ENCODE measurements at places on chromosomes 2 and 18.

DNA sequence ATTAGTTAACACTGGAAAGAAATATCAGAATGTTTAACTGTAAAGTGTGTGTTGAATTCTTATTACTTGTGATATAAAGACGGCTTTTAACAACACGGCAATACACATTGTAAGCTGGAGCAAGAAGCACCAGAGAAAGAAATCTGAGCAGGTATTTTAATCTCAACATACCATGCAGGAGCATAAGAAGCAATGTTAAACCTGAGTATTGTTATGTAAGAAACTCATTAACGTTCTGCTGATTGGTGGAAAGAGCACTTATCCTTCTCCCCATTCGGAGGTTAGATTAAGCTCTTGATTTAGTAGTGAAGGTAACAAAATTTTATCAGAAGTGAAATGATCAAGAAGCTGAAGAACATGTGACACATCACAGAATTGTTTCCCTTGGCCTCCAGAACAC is 107.4 kb downstream of the EPC2 start:
- DNase-seq, result no peak

GRCh38 chr2:33494155-33494779 is 17.8 kb downstream of the RASGRP3 start:
- no peak for DNase-seq

DNA sequence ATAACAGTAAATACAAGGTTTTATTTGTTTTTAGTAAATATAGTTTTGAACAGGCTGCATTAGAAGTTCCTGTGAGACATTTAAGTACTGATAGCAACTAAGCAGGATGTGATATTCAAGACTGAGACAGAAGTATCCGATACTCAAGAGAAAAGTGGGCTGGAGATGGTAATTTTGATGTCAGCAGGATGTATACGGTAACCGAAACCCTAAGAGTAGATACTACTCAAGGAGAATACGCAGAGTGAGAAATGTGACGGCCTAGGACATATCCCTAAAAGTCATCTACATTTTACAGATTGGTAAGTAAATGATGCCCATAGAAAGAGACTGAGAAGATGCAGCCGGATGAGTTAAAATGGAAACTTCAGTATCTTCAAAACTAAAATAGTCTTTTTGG is 115.4 kb downstream of the GORASP2 start:
- no peak for DNase-seq

- no peak for DNase-seq
Observed at GRCh38 chr2:241129086-241129871, 20.0 kb downstream of the PASK start.

GRCh38 chr2:65901756-65902155 is 469.4 kb upstream of the SPRED2 start:
- DNase-seq, result no peak

DNA sequence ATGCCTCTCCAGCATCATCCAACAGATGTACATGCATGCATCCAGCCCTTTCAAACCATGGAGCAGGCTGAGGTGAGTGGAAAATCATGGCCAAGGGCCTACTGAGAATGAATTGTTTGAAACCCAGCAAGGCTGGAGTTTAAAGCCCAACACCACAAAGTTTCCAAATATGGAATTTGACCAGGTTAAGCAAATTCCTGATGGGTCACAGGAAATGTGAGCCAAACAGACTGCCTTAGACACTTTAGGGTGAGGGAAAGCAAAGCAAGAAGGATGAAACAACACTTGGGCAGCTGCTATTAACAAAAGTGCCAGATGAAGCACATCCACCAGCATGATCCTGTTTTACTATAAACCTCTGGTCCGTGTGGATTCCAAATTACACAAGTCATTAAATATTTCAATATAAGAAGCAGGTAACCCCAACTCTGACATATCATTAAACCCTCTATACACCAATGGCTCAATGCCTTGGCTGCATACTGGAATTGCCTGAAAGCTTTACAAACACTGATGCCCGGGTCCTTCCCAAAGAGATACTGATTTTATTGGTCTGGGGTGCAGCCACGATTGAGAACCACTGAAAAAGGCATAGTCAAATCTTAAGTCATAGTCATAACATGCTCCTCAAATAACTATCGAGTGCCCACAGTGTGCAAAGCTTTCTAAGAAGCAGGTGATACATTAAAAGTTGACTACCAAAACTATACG is 9.1 kb downstream of the KLF7 start:
- no peak for DNase-seq

DNA sequence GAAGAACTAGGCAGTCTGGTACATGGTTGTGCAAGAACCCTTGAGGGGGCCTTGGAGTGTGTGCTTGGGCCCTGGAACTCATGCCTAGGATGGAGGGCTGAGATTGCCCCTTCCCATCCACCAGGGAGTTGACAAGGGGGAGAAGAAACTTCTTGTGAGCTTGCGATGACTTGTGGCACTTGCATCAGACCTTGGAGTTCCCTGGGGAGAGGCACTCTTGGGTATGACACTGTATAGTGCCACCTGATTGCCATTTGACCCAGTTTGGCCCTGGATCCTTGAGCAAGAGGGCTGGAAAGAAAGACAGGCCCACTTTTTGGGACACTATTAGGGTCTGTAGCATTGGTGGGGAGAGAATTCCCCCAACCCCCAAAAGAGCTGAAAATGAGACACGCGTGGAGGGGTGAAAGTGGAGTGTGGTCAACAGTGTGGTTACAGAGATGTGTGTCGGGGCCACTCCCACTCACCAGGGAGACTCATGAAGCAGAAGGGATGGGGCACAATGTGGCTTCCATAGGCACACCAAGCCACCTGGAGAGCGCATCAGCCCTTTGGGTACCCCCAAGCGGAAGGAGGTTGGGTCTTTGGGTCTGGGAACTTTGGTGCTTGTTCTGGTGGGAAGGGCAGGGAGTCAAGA is 101.3 kb downstream of the MSH2 start:
- DNase-seq, result no peak

DNA sequence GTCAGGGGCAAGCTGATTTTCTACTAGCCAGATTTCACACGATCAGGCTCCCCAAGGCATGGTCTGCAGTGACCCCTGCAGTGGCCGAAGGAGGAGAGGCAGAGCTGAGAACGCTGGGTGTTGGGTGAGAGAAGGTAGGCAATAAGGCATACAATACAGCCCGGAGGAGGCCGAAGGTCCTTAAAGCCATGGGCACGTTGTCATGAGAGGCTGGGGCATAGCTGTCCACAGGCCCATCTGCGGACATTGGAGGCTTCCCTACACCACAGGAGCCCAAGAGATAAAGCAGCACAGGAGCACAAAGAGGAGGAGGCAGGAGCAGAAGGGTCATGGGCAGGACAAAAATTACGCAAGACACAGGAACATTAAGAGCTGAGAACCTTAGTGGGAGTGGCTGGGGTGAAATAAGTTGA is 16.7 kb upstream of the BZW1 start:
- no peak for DNase-seq

DNA sequence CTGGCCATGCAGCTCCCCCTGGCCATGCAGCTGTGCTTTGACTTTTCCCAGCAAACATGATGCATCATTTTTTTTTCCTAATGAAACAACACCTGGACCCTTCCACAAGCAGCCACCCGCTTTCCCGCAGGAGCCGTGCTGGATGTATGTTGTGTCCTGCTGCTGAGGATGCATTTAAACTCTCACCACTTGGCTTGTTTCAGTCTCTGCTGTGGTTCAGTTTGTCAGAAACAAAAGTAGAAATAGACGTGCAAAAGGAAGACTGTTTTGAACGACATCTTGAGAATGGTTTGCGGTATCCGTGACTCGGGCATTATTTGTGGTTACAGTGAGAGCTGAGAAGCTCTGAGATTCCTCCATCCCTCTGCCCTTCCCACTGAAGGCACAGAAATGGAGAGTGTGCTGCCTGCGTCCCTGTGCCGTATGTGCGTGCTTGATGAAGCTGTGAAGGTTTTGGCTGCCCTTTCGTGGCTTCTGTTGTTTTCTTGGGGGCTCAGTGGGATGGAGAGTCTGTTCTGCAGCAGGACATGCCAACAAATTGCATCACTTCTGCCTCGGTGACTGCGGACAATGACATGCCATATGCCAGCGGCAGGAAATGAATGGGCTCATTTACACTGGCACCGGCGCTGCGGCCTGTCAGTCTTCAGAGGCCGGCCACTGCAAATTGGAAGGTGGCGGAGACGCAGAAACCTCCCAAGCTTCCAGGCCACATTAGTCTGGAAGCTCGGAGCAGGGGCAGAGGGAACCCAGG is 417.7 kb upstream of the SALL3 start:
- DNase-seq, result no peak

DNA sequence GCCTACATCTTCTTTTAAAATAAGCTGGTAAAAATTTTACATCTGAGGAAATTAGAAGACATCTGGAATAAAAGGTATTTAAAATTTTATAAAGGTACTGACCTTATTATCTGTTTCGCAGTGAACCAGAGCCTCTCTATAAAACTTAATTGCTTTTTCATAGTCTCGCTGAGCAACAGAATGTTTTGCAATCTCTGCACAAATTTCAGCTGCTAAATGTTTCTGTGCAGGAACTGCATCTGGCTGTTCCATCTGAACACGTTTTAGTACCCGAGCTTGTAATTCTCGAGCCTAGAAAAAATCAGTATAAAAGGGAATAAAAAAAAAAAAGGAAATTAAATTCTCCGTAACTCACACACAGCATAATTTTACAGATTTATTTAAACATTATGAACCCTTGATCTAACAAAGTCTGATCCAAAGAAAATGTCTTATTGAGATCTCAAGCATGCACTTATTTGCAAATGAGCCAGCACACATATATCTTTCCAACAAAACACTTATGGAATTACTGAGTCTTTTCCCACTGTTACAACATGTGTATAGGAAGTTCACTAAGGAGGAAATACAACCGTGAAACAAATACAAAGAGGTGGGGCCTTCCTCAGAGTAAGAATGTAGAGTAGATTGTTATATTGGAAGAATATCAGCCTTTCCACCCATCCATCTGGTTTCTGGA is 51.8 kb downstream of the TTC21B start:
- DNase-seq, result no peak

DNA sequence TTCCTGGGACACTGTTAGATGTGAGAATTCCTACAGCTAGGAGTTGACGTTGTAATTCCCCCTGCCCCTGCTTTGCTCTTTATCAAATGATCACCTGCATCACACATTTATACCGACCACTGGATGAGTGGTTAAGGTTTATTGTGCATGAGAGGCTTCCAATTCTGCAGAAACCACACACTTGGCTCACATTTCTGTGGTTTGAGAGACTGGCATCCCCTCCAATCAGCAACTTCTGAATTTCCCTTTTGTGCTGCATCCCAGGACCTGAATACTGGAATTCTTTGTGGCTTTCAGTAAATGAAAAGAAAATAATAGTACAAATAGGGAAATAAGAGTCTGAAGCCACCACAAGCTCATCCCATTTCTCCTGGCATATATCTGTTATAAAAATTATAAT is 628.7 kb upstream of the PIK3C3 start:
- no peak for DNase-seq

- no peak for DNase-seq
Observed at GRCh38 chr18:79511271-79511670, 115.5 kb downstream of the NFATC1 start.

DNA sequence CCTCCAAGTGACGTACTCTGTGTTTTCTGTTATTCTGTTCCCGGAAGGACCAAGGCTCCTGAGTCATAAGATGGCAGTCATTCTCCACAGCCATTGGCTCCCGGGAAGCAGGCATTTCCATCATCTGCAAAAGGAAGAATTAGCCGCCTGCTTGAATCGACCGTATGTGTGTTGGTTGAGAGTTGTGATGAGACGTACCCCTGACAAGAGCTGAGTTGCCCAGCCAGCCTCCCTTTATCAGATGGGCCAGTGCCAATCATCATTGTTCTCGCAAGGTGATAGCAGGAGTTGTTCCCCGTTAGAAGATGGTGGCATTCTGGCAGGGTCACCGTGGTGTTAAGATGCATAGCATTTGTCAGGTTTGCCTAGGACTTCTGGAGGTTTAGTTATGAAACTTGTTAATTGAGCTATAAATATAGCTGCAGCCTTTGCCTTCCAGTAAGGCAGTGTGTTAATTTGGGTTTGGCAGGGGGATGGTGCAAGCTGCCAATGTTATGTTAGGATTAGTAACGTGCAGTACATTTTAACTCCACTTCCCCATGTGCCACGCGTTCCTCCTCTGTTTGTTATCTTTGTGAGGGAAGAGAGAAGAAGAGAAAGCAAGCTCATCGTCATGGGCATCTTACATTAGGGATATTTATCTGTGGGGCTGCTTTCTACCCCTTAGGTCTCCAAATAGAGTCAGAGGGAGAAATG is 652.7 kb upstream of the FANCL start:
- DNase-seq, result no peak

DNA sequence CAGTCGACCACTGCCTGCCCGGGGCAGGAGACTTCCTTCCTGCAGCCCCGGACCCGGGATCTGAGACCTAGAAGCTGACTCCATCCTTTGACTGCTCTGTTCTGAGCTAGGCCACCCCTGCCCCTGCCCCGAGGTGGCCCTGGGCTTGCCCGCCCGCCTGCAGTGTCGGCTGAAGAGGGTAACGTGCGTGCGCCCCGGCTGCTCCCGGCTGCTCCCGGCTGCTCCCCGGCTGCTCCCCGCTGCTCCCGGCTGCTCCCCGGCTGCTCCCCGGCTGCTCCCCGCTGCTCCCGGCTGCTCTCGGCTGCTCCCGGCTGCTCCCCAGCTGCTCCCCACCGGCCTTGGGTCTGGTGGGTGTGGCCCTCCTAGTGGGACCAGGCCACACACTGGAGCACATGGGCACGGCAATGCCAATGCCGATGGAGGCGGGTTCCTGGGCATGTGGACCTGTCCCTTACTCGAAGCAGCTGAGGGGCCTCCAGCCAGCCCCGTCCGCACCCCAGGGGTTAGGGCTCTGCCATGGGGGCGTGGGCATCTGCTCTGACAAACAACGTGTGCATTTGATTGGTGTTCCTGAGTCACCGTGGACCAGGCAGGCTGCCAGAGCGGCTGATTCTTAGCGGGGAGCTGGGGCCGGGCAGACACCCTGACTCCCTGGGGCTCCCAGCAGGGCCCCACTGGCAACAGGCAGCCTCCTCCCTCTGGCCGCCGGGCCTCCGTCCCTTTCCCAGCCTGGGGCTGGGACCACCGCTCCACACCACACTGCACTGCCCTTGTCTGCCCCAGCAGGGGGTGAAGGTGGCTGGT is 2.0 kb upstream of the GAL3ST2 start:
- no peak for DNase-seq

DNA sequence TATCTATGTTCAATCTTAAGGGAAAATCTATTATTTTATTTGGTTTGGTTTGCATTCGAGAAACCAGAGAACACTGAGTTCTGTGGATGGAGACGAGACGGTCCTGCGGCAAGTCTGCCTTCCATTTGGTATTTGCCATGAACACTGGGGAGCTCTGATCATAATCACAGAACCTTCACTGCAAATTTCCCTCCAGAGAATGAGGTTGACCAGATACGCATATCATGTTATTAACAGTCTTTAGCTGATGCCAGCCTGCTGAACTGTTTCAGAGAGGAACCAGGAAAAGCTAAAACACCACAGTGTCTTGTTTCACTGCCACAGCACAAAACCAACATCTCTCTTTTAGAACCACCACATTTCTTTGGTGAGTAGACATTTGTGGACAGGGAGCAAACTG is 269.4 kb upstream of the AGAP1 start:
- DNase-seq, result no peak

- no peak for DNase-seq
Observed at GRCh38 chr2:51335087-51336058, 303.4 kb upstream of the NRXN1 start.

GRCh38 chr2:237874585-237875161 is 15.2 kb downstream of the RAMP1 start:
- no peak for DNase-seq

Measured in esophagus squamous epithelium (tissue), 5 donors.